ENCODE measurements at places on chromosomes 13 and 19.

DNA sequence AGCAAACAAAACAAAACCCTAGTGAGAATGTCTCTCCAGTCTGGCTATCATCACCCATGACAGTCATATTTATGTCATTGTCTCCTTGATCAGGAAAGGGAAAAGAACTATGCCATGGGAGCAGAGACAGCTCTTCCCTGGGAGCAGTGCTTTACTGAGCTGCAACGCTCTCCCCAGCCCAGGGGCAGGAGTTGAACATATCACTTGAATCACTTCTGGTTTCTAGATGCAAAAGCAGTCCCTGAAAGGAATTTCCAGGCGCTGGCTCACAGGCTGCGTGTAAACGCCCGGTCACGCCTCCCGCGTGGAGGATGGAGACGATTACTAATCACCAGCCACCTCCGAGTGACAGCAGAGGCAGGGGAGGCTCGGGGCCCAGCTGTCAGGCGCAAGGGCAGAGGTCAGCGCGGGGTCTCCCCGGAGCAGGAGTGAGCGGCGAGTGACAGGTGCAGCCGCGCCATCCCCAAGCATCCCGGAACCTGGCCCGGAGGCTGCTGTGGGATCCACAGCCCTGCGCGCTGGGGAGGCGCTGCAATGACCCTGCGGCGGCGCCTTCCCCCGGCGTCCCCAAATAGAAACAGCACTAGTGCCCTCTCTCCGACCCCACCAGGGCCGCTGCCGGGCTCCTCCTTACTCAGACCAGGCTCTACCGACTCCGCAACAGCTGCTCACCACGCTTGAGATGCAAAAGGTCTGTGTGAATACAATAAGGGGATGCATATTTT is 23.5 kb upstream of the DCLK1 start:
- no peak overlapping the region for H3K27ac ChIP-seq
- peaks cover 20% of the 10 kb centered on the region for H3K4me1 ChIP-seq
- H3K36me3 ChIP-seq, result no peaks in the 10 kb centered on the region
- peaks cover 16% of the 10 kb centered on the region for H3K27me3 ChIP-seq

- peak; percentile 16 for DNase-seq
- no peaks in the 10 kb centered on the region for H3K27me3 ChIP-seq
- H3K27ac ChIP-seq, result no peak overlapping the region
- peaks cover 7% of the 10 kb centered on the region for H3K4me1 ChIP-seq
- H3K4me3 ChIP-seq, result no peak overlapping the region
Observed at GRCh38 chr13:111158136-111158805, 43.2 kb downstream of the ARHGEF7 start.

GRCh38 chr13:43354153-43354945 is 331.0 kb downstream of the DNAJC15 start:
- H3K4me3 ChIP-seq, result no peak overlapping the region
- no peaks in the 10 kb centered on the region for H3K27me3 ChIP-seq
- no peaks in the 10 kb centered on the region for H3K4me1 ChIP-seq
- no peaks in the 10 kb centered on the region for H3K36me3 ChIP-seq

DNA sequence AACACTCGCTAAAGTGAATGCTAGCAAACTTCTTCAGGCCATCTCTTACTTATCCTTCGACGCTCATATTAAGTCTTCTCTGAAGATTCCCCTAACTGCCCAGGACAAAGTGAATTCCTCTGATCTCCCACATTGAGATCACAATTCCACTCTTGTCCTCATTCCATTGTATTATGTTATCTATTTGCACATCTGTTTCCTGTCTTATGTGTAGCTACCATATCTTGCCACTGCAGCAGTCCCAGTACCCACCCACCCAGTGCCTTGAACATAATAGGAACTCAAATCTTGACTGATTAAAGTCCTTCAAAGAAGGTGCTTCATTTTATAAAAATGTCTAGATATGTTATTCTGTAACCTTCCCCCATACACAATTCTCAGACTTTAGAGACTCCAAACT is 702.3 kb downstream of the DIAPH3 start:
- DNase-seq, result no peak
- peaks cover 16% of the 10 kb centered on the region for H3K4me1 ChIP-seq
- H3K27ac ChIP-seq, result no peak overlapping the region
- no peaks in the 10 kb centered on the region for H3K27me3 ChIP-seq
- H3K4me3 ChIP-seq, result no peak overlapping the region

DNA sequence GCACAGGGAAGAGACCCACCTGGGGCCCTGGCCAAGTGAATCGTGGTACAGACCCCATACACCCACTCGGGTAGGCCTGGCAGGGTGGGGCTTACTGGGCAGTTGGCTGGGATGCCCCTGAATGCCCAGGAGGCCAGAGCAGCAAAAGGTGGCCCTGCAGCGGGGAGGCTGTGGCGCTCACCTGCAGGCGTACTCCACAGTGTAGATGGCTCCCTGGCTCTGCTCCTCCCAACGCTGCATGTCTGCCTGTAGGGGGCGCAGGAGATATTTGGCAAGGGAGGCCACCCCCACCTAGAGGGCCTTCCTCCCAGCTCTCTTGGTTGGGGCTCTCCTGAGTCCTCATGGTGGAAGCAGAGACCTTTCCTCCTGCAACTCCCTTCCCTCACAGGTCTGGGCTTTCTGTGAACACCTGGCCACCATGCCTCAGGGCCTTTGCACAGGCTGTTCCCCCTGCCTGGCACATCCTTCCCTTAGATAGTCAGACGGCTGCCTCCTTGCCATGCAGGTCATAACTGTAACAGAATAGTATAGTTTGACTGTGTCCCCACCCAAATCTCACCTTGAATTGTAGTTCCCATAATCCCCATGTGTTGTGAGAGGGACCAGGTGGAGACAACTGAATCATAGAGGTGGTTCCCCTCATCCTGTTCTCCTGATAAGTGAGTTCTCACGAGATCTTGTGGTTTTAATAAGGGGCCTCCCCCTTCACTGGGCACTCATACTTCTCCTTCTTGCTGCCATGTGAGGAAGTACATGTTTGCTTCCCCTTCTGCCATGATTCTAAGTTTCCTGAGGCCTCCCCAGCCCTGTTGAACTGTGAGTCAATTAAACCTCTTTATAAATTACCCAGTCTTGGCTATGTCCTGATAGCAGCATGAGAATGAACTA is 5.9 kb downstream of the BORCS8 start:
- peak; percentile 13 for DNase-seq
- H3K4me1 ChIP-seq, result peaks cover 3% of the 10 kb centered on the region
- H3K27ac ChIP-seq, result no peak overlapping the region

GRCh38 chr19:49431330-49431749 is 6.2 kb downstream of the GFY start:
- H3K36me3 ChIP-seq, result no peaks in the 10 kb centered on the region
- no peak overlapping the region for H3K4me3 ChIP-seq
- DNase-seq, result no peak
- H3K27me3 ChIP-seq, result peaks cover 85% of the 10 kb centered on the region
- H3K27ac ChIP-seq, result no peak overlapping the region

DNA sequence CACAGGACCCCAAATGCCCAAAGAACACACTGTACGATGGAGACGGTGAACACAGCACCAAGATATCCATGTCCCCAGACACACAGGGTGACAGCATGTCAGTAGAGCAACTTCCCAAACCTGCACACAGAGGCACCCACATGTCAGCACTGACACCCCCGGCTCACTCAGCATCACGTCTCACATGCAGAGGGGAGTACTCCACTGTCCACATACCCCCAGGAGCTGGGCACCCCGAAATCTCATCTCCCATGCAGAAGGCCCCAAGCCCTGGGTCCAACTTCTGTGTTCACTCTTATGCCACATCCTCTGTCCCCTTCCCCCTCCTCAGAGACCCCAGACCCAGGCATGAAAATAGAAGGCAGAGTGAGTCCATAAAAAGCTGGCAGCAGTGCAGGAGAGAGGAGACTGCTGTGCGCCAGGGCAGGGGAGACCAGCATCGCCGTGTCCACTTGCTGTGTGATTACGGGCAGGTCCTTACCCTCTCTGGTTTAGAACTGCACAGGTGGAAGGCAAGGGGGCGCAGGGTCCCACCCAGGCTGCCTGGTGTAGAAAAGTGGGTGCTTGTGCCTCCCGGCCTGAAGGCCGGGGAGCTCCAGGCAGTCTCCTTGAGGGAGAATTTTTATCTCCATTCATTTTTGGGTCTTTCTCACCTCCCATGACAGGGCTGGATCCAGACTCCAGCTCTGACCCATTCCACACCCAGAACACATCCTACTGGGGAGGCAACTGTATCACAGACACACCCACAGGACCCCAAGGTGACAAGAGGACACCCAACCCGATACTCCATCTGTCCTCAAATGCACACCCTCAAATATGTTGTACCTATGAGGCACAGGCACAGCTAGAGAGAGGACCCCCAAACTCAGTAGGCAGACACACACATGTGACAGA is 17.0 kb downstream of the ERFL start:
- H3K27ac ChIP-seq, result no peak overlapping the region
- no peak overlapping the region for H3K4me3 ChIP-seq
- no peaks in the 10 kb centered on the region for H3K4me1 ChIP-seq

GRCh38 chr19:57850553-57851017 is 926 bp downstream of the ZNF587 start:
- H3K36me3 ChIP-seq, result peaks cover 12% of the 10 kb centered on the region
- peaks cover 11% of the 10 kb centered on the region for H3K4me1 ChIP-seq
- H3K27me3 ChIP-seq, result no peaks in the 10 kb centered on the region
- H3K27ac ChIP-seq, result peak overlapping the region; percentile 66
